ENCODE measurements at places on chromosomes 1 and 21.

DNA sequence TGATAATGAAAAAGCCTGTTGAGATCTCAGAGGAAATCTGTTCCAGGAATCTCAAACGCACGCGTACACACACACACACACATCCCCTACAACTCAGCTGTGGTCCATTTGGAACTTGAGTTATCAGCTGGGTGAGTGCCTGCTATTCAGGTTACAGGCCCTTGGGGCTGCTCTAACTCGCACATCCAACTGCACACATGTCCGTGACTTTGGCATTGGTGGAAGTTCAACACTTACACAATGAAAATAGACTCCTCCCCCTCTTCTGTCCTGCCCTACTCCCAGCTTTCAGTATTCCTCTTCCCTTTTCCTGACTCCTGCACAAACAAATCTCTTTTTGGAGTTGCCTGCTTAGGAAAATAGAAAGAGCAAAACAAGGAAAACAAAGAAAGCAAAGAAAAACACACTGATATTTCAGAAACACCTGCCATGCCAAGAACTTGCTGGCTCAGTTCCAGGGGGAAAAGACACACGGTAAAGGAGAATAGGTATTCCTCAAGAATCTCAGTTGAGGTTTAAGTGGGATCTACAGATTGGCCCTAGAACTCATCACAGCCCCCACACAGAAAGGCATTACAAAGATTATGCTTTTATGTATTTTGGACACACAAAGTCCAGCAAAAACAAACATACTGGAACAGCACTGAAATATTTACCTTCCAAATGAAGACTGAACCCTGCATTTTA is 140.9 kb downstream of the TGFBR3 start:
- peak; percentile 70 for DNase-seq

- DNase-seq = peak; percentile 23
Observed at GRCh38 chr1:236156512-236157208, 14.3 kb downstream of the GPR137B start.

GRCh38 chr1:9183898-9184297 is 50.7 kb upstream of the H6PD start:
- DNase-seq = no peak

DNA sequence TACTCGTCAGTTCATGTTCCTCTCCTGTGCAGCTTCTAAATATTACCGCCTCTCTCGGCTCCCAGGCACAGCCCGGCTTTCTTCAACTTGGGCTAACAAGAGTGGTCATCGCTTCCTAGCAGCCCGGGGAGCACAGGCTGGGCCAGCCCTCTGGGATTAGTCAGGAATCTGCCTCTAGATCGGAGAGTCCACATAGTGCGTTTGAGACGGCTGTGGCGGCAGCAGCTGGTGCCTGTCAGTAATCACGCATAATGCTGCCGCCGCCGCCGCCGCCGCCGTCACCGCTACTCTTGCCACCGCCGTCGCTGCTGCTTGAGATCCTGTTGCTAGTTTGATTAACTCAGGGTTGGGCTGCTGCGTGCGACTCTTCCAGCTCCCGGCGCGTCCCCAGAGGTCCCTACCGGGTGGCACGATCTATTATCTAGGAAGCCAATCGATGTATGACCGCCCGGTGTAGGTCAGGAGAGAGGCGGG is at the start of gene RXRG:
Gene RXRG (minus strand): TSS at position 230 of the 474 bp plus-strand sequence. CDS start 233 bp downstream, outside the sequence.
- DNase-seq = peak; percentile 77

- DNase-seq = no peak
Observed at GRCh38 chr1:212412374-212412773, 2.3 kb downstream of the PACC1 start.

GRCh38 chr1:43541721-43542401 is 11.2 kb downstream of the PTPRF start:
- DNase-seq = peak; percentile 85

DNA sequence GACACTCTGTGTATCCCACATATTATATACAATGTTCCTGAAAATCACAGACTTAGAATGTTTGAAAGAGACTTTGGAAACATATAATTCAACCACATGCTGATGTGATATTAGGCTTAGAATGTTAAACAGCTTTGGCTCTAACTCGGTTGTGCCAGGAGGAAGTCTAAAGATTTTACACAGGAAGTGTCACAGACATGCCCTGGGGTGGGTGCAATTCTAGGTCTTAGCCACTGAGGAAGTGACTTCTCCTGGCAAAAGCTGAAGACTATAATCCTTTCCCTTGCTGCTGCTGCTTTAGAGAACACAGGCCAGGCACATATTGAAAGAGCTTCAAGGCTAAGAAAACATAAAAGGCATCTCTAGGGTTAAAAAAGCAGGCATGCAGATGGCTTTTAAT is 51.0 kb downstream of the RPL5 start:
- no peak for DNase-seq

DNA sequence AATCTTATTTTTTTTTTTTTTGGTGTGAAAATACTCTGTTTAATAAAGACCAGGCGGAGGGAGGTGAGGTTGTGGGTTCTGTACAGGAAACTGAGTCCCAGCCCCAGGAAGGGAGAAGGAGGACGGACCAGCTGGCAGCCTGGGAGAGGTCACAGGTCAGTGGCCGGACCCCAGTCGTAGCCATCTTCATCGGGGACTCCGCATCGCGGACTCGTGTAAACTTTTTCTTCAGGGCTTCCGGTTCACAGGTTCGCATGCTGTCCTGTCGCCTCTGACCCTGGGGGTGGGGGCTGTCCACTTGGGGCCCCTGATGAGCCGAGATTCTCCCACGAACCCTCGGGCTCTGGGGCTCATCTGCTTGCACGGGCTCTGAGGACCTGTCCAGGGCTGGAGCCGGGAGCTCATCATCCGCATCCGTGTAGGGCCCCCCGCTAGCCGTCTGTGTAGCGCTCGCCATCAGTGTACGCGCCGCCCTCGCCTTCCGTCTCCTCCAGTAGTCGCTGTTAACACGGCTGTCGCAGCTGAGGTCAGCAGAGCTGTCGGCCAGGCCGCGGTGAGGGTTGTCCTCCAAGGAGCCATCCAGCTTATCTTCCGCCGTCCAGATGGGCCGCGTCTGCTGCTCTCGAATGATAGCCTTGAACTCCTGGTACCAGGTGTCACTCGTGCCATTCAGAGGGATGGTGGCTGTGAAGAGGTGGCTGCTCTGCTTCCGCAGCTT is 975.7 kb upstream of the PRMT6 start:
- no peak for DNase-seq

- DNase-seq = peak; percentile 54
Observed at GRCh38 chr1:220776720-220777326, 9.9 kb upstream of the MTARC1 start.

GRCh38 chr1:212557739-212558692 is 50.5 kb upstream of the ATF3 start:
- DNase-seq = peak; percentile 72

DNA sequence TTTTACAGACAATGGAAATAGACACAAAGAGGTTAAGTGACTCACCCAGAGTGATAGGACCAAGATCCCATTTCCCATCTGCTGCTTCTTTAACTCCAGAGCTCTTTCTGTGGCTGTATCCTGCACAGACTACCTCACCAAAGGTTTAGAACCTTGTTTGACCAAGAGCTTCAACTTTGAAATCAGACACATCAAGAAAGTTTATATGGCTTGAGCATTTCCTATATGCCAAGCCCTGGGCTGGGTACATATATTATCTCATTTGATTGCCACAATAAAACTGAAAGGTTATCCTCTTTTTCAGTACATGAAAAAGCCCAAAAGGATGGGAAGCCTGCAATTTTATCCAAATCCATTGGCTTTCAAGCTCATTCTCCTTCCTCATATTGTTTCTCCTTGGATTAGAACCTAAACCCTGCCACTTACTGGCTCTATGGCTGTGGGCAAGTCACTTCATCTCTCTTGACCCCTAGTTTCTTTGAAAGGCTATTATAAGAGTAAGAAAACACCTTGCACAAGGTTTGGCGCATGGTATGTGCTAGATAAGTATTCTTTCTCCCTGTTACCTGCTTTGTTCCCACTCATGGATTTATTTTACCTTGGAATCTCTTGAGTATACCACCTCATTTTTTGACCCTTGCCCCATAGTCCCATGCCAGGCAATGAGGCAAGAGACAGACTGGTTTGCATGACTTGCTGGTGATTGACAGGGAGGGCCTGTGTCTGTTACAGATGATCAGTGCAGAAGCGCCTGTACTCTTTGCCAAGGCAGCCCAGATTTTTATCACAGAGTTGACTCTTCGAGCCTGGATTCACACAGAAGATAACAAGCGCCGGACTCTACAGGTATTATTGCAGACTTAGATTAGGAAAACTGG is 34.5 kb upstream of the KCNQ4 start:
- DNase-seq = peak; percentile 55

- peak; percentile 66 for DNase-seq
Observed at GRCh38 chr21:27570306-27570868, 603.5 kb upstream of the ADAMTS5 start.

DNA sequence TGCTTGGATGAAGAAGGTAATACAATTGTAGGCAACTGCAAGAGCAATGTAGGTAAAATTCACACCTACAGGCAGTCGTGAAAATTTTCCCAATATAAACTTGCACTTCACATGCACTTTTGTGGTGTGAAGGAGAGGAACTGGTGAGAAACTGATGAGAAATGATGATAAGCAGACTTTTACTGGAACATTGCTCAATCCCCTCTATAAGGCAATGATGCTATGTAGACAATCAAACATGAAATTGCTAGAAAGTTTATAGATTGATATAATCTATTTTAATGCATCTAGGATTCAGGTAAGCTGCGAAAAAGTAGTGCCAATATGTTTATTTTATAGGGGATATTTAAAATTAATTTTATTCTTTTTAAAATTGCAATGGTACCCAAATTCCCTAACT is 802.2 kb downstream of the KCNT2 start:
- DNase-seq = no peak

- no peak for DNase-seq
Observed at GRCh38 chr1:209527993-209528717, 55.4 kb upstream of the CAMK1G start.

GRCh38 chr1:25902462-25902861 is 3.8 kb downstream of the STMN1 start:
- no peak for DNase-seq

- DNase-seq = no peak
Observed at GRCh38 chr1:167500283-167500860, 18.0 kb downstream of the CD247 start.

DNA sequence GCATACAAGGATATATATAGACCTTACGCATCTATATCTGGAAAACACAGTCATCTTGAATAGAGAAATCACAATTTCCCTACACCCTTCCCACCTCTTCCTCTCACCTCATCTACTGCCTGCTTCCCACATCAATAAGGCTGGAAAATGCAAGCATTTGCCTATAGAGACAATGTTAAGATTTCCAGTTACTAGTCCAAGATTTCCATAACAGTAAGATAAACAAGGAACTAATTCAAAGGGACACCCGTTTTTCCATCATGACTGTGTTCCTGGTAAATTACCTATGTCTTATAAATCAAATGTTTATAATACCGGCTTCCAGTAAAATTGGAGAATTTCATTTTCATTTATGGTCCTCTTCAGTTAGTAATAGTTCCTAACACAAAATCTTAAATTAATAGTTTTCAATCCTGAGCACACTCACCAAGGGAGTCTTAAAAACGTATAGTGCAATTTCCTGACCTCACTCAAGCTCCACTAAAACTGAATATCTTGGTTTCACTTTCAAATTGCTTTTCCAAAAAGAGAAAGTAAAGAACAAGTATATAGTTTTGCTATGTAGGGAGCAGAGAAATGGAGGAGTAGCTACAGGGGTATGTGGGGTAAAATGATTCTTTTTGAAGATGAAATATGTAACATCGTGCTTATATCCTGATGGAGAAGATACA is 398.7 kb downstream of the PLPP3 start:
- DNase-seq = no peak

- DNase-seq = no peak
Observed at GRCh38 chr21:44598061-44598460, 2.3 kb upstream of the KRTAP10-7 start.

- DNase-seq = no peak
Observed at GRCh38 chr1:22801761-22802160, 91.1 kb downstream of the EPHB2 start.

DNA sequence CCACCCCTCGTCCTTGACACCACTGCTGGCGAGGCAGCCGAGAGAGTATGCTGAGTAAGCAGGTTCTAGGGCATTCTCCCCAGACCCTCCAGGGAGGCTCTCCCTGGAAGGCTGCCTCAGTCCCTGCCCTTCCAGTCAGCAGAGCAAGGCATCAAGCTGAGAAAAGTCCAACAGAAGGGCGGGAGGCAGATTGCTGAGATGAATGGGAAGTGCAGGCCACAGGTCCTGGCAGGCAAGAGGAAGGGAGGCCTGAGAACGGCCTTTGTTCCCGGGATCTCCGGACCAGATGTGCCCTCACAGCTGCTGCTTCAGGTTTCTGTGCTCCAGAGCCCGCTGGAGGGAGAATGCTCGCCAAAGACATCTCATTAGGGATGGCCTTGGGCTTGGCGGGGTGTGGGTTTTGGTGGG is 270.0 kb upstream of the VAMP3 start:
- no peak for DNase-seq

GRCh38 chr1:36088265-36088576 is 471 bp upstream of the ADPRS start:
- no peak for DNase-seq

- DNase-seq = no peak
Observed at GRCh38 chr1:170494369-170494768, 37.6 kb upstream of the GORAB start.

DNA sequence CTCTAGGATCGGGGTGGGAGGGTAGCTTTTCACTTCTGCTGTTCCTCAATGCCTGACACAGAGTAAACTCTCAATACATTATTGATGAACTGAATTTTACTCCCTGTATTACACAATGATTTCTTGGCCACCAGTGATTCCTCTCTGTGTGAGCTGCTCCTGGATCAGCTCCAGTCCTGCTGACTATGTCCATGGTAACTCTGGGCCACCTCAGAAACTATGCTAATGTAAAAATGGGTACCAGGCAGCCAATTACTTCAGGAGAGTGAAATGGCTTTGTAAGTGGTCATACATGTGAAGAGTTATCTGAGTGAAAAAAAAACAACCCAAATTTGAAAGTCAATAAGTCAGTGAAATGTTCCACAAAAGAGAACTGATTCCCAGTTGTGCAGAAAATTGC is 311.0 kb downstream of the KCNH1 start:
- no peak for DNase-seq

DNA sequence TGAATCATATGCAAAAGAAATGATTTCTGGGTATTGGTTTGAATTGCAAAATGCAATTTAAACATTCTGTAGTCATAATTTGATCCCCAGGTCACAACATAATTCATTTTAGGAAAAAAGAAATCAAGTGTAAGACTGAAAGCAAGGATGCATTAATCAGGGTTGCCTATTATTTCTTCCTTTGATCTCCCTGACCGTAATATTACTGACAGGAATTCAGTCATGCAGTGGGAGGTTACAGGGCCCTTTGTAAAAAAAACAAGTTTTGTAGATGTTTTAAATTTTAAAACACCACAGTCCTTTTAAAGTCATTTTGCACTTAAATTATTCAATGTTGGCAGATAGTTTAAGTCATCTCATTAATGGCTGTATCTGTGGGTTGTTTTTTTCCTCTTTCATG is 263.0 kb upstream of the NCAM2 start:
- no peak for DNase-seq

- no peak for DNase-seq
Observed at GRCh38 chr1:161866241-161866640, 100.1 kb downstream of the ATF6 start.

All from gastrocnemius medialis (tissue), 4 donors.